HAP-1 (cell line): ENCODE measurements at places on chromosomes 2 and 18.
A peak's percentile ranks its signal among the peaks of the same experiment; 100 is the strongest.

GRCh38 chr2:234989183-234989701, 37.4 kb downstream of the SH3BP4 start:
- DNase-seq, result no peak

- DNase-seq, result peak; percentile 87
Measured at GRCh38 chr18:56407646-56408180, 230.7 kb downstream of the TXNL1 start.

DNA sequence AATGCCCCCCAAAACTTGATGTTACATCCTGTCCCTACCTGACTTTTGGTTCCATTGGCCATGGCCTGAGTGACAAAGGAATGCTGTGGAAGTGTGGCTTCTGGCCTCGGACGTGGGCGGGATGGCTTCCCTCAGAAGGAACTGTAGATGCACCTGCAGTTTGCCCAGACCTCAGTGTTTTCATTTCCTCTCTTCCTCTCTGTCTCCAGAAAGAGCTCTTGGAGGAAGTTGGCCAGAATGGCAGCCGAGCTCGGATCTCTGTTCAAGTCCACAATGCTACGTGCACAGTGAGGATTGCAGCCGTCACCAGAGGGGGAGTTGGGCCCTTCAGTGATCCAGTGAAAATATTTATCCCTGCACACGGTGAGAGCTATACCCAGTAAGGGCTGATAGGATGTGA, 61.0 kb upstream of the TMEM87B start:
- DNase-seq, result no peak

- no peak for DNase-seq
Measured at GRCh38 chr2:165240916-165241315, 1.7 kb downstream of the SCN2A start.

- DNase-seq, result no peak
Measured at GRCh38 chr2:179671043-179671981, 190.1 kb downstream of the ZNF385B start.

DNA sequence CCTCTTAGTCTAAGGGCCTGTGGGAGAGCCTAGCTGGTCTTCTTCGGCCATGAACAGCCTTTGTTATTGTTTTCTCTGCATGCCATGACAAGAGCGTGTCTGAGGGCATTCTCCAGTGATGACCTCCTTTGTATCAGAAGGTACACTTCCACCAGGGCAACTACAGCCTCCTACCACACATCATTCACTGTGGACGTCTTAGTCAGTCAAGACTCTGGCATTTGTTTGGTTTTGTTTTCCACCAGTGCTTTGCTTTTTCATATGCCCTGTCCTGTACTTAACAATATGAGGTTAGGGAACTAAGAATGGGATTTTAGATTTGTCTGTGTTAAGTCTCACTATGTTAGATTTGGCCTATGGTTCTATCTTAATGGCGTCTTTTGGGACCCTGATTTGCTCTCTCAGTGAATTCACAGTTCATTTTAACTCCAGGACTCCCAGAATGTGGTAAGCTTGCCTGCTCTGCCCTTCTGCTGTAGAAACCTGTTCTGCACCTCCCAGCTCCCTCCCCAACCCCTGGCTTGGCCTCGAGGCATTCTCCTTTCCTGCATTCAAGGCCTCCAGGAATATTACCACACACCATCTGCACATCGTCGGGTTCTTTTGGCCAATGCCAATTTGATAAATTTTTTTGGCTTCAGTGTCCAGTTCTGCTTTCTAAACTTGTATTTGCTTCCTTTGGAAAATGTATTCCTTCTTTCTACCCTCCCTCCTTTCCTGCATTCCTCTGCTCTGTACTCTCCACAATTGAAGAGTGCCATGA, 42.8 kb upstream of the IL1R1 start:
- DNase-seq, result no peak

- DNase-seq, result no peak
Measured at GRCh38 chr18:75863696-75864095, 436.2 kb upstream of the SMIM21 start.

- no peak for DNase-seq
Measured at GRCh38 chr2:208711598-208711997, 305.0 kb downstream of the PTH2R start.

DNA sequence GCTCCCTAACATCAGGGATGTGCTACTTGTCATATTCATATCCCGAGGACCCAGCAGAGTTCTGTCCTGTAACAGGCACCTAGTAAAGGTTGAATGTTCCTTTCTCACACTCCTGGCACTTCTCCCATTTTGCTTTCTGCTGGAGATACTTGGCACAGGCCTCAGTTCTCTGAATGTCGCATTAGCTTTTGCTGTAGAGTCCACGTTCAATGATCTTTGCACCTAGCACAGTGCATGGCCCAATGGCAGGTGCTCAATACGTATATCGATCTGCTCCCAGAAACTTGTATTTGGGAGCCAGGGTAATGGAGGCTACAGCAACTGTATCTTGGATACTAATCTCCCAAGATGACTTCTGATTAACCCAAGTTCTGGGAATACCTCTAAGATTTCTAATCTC, 24.8 kb upstream of the VPS4B start:
- no peak for DNase-seq

DNA sequence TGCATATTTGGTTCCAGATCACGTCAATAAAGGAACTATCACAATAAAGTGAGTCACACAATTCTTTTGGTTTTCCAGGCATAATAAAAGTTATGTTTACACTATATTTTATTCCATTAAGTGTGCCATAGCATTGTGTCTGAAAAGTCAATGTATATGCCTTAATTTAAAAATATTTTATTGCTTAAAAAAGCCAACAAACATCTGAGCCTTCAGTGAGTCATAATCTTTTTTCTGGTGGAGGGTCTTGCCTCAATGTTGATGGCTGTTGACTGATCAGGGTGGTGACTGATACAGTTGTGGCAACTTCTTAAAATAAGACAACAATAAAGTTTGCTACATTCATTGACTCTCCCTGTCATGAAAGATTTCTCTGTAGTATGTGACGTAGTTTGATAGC, 254.3 kb upstream of the SPOPL start:
- no peak for DNase-seq

GRCh38 chr2:19876751-19877150, 25.0 kb downstream of the TTC32 start:
- DNase-seq, result no peak

- DNase-seq, result no peak
Measured at GRCh38 chr2:100833331-100833730, 13.4 kb downstream of the NPAS2 start.

DNA sequence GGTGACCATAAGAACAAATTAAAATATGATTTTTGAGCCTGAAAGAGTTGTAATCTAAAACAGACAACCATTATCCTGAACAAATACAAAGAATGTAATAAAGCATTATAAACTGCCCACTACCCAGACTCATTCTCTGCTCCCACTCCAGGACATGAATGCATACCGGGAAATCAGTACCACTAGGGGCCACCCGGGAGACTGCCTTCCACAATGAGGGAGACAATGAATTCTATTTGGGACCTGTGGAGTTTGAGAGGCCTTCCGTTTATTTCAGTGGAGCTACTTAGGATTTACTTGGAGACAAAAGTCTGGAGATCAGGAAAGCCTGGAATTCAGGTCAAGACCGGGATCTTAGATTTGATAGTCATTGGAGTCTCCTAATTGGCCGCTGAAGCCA, 50.0 kb downstream of the NAB1 start:
- peak; percentile 28 for DNase-seq

- no peak for DNase-seq
Measured at GRCh38 chr2:18119883-18120282, 241.4 kb downstream of the KCNS3 start.

- DNase-seq, result no peak
Measured at GRCh38 chr2:15298770-15299169, 262.4 kb downstream of the NBAS start.

GRCh38 chr18:47149457-47150028, 757 bp downstream of the HDHD2 start:
- no peak for DNase-seq

DNA sequence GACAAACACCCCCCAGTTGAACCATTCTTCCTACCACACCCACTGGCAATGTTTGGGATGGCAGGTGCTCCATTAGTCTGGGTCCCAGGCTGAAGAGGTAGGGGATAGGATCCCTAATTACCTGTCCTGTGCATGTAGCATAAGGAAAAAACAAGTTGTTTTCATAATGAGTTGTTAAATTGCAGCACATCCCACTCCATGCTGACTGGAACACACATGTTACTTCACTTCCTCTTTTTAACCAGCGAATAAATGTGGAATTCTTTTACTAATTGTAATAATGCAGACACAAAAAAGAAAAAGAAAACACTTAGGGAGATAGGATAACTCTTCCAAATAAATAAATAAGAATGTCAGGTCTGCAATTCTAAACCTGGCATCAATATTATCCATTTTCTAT, 11.8 kb upstream of the CBLN2 start:
- no peak for DNase-seq
